ENCODE measurements at places on chromosomes 5 and 9.

- no peak for DNase-seq
Observed at GRCh38 chr5:94891972-94892371, 273.5 kb downstream of the SLF1 start.

GRCh38 chr5:105034401-105034763, 1471.8 kb upstream of the NUDT12 start:
- DNase-seq: no peak

GRCh38 chr9:118575341-118576070, 793.7 kb downstream of the BRINP1 start:
- no peak for DNase-seq

GRCh38 chr5:60410427-60410826, 289.5 kb downstream of the DEPDC1B start:
- no peak for DNase-seq

- no peak for DNase-seq
Observed at GRCh38 chr5:110435207-110435606, 291.3 kb downstream of the TMEM232 start.

GRCh38 chr5:93721511-93721910, 19.9 kb downstream of the POU5F2 start:
- no peak for DNase-seq

DNA sequence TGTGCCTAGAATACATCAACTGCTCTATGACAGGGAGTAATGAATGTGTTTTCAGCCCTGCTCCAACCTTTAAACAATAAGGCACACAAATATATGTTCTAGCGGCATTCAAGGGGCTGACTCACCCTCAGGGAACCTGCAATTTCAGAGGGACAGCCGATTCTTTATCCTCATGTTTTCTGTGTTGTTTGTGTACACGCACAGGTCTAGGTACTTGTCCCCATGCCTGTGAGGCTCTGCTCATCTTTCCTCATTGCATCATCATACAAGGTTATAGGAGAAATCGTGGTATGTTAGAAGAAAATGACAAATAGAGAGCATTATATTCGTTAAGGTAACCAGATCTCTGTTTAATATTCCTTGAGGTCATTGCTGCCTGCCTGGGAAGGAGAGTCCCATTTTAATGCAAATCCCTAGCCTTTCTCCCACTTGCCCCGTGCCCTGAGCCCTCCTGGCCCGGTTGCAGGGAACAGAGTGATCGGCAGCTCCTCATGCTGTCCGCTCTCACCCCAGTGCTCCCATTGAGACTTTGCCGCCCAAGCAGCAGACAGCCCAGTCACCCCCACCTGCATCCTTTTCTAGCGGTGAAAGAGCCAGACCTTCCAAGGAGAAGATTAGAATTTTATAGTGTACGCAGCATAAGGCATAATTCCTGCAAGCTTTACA, 14.6 kb downstream of the MAP1B start:
- no peak for DNase-seq

- no peak for DNase-seq
Observed at GRCh38 chr9:107020040-107020530, 157.1 kb downstream of the ZNF462 start.

GRCh38 chr5:132907161-132907560, 33.7 kb downstream of the LEAP2 start:
- DNase-seq: no peak

DNA sequence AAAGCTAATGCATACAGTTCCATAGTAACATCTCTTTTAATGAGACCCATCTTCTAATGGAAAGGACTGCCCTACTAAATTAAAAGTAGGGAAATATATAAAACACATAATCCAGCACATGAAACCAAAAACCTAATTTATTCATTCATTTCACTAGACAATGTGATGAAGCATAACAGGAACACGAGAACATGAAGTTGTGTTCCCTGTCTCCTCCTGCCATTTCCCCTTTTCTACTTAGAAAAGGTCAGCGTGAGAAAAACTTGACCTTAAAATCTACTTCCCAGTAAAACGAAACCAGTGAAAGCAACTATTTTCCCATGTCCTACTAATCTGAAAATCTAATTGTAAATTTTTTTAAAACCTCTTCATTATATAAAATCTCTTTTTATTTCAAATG, 847.5 kb downstream of the TLE1 start:
- DNase-seq: no peak

GRCh38 chr9:13719981-13720676, 440.6 kb upstream of the MPDZ start:
- no peak for DNase-seq

DNA sequence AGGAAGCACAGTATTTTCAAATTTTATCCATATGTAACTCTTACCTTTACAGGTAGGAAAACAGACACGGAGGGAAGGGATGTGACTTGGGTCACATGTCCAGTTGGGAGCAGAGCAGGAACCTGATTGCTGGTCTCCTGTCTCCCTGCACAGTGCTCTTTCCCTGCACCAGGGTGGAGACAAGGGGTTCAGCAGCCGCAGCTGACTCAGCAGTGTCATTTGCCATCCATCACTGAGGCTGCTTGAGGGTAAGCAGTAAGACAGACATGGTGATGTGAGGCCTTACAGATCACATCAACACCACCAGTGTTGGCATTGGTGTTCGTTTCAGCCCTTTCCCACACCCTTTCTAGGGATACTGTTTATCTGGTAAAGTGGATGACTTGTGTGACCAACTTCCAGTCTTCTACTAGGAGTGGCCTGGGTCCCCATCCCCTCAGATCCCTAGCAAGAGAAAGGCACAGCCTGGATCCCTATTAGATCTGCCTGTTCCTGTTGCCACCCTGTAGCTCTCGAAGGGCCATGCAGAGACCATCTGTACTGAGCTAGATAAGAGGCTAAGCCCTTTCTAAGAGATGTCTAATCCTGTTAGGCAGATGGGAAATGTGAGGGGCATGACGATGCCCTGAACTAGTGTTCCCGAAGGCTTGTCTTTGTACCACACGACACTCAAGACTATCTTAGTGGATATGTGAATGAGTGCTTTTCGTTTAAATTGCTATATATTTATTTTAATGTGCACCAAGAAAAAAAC, 29.1 kb downstream of the FRMPD1 start:
- DNase-seq: no peak

GRCh38 chr5:132363431-132364112, 5.9 kb upstream of the SLC22A5 start:
- DNase-seq: no peak

DNA sequence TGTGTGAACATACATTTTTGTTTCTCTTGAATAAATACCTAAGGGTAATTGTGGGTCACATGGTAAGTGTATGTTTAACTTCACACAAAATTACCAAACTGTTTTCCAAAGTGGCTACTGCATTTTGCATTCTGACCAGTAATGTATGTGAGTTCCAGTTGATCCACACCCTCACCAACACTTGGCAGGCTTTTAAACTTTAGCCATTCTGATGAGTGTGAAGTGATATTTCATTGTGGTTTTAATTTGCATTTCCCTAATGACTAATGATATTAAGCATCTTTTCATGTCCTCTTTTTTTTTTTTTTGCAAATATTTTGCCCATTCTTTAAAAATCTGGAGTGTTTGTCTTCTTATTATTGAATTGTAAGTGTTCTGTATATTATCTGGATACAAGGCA, 53.5 kb upstream of the MAST4 start:
- no peak for DNase-seq

- DNase-seq: no peak
Observed at GRCh38 chr9:89878687-89879086, 273.9 kb downstream of the GADD45G start.

GRCh38 chr9:129309906-129310305, 131.8 kb upstream of the IER5L start:
- no peak for DNase-seq

GRCh38 chr5:175131432-175131831, 312.6 kb downstream of the DRD1 start:
- DNase-seq: no peak

DNA sequence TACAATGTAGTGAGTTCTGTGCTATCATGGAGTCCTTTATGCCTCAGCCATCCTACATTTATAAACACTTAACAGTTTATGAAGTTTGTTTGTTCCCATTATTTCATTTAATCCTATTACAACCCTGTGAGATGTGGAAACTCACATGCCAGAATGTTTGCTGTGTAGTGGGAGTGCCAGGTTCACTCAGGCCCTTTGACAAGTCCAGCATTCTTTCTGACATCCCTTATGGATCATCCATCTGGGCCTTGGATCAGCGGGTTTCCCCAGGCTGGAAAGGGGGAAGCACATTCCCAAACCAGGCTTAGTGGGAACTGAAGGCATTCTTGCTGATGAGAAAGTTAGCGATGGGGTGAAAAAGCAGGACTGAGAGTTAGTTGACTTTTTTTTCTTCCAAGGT, 128.1 kb upstream of the OTULINL start:
- no peak for DNase-seq

GRCh38 chr9:106892632-106893031, 29.7 kb downstream of the ZNF462 start:
- no peak for DNase-seq

- DNase-seq: no peak
Observed at GRCh38 chr5:159782197-159782994, 133.9 kb upstream of the ADRA1B start.

GRCh38 chr9:83372957-83373356, 165.2 kb downstream of the FRMD3 start:
- no peak for DNase-seq
